Right hindlimb (tissue), 1 donor: ENCODE measurements at places on chromosomes 3 and 15.
A peak's percentile ranks its signal among the peaks of the same experiment; 100 is the strongest.

- no peak for DNase-seq
Measured at GRCh38 chr15:72285402-72285801, 13.0 kb upstream of the PARP6 start.

DNA sequence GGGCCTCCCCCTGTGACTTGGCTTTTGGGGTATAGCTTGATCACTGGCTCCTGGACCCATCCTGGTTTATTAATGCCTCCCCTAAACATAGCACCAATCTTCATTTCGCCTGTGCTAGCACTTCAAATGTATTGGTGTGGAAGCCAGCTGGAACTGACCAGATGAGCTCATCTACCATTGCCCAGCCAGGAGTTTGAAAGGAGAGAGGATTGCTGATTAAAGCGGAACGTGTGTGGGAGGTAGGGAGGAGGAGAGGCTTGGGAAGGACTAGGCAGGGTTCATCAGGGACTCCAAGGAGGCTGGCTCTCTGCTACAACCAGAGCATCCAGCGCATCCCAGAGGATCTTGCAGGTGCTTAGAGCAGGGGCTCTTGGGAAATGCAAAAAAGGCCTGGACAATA lies 34.4 kb upstream of the TLE3 start:
- DNase-seq, result peak; percentile 80

- no peak for DNase-seq
Measured at GRCh38 chr15:82263350-82263749, 732 bp downstream of the SAXO2 start.

DNA sequence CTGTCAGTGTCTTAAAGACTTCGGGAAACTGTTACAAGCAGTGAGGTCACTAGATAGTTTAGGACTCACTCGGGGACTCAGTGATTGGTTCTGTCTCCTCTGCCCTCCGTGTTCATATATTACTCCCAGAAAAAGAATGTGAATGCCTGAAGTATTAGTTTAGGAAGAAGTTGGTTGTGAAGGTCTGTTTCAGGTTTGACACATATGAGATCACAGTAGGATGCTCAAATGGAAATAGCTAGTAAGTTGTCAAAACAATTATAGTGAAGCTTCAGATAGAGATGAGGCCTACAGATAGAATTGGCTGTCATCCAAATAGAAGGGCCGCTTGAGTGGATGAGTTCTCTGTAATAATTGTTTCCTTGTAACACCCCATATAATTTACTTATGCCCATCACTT lies 172.6 kb downstream of the PLCL2 start:
- no peak for DNase-seq

- peak; percentile 65 for DNase-seq
Measured at GRCh38 chr3:143644370-143645089, 203.7 kb downstream of the SLC9A9 start.
